ENCODE measurements at places on chromosomes 2 and 18.
A peak's percentile ranks its signal among the peaks of the same experiment; 100 is the strongest.

GRCh38 chr2:156892467-156893281 lies 364.8 kb upstream of the GALNT5 start:
- peak; percentile 95 for DNase-seq

GRCh38 chr2:65299246-65299645 lies 71.6 kb downstream of the ACTR2 start:
- DNase-seq = peak; percentile 30

GRCh38 chr2:98560256-98560771 lies 48.0 kb downstream of the COA5 start:
- DNase-seq = peak; percentile 79

DNA sequence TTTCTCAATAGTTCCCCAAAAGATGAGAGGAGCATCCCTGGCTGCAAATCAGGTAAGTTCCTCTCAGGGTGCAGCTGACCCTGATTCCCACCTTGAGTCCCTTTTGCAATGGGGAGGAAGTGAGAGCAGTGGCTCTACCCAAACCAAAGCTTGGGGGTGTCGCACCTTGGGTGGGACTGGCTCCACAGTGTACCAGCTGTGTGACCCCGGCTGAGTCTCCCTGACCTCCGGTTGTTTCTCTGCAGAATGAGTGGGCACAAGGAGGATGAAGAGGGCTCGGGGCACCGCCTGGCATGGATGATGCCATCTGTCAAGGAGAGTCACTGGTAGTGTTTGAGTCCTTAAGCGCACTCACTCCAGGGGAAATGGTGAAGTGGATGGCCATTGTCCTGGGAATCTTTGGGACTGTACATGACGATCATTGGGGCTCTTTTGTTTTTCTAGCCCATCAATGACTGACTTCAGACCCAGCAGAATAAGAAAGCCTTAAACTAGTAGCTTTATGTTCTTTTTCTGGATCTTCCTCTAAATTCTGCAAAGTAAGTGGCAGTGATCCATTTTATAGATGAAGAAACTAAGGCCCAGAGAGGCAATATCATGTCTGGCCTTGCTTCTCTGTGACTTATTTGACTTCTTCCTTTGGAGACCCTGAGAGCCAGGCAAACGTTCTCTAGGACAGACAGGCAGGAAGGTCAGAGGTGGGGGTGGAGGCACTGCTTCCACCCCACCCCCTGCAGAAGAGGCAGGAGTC lies 106.3 kb upstream of the ST3GAL5 start:
- DNase-seq = no peak

GRCh38 chr2:217331523-217332416 lies 471.9 kb upstream of the TNP1 start:
- peak; percentile 82 for DNase-seq

- no peak for DNase-seq
Observed at GRCh38 chr2:160061944-160062291, 497 bp downstream of the PLA2R1 start.

DNA sequence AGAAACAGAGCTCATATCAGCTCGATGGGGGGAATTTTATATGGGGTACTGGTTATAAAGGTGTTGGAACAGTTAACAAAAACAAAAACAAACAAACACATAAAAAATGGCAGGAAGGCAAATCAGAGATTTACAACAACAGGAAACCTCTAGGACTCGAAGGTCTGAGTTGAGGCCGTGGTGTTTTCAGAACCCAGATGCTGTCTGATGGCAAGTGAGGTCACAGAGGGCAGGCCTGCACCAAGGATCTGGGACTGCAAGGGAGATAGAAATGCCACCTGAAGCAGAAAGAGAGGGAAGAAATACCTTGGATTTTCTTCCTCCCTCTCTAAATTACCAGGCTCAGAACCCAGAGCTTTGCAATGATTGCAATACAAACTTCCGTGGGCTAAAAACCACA lies 429.5 kb downstream of the ZNF521 start:
- DNase-seq = no peak

DNA sequence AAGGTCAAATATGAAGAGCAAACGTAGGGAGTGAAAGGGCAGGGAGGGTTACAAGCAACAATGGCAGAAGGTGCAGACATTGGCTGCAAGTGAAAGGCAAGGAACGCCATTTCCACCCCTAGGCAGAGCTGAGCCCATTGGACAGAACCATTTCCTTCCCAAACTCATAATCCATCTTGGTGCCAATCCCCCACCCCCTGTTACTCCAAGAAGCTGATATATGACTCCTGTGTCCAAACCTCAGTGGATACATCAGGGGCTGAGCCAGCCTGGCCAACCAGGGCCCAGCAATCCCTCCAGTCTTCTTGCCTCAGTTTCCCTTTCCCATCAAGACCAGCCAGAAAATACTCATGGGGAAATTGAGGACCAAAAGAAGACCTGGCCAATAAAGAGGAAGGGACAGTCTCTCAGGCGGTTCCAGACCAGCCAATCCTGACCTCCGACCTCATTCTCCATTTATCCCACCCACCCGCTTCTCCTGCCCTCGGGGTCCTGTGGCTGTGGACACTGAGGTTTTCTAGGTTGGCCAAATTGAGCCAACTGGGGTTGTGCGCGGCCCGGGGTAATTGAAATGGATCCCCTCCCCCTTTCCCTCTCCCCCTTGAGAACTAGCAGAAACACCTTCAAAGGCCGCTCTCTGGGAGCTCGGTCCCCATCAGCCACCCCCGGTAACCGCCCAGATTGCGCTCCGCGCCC lies 24.8 kb downstream of the TNS1 start:
- DNase-seq = no peak

GRCh38 chr2:22628221-22628620 lies 756.8 kb upstream of the KLHL29 start:
- DNase-seq = no peak

GRCh38 chr2:220152281-220152935 lies 525.0 kb downstream of the SLC4A3 start:
- DNase-seq = no peak

GRCh38 chr2:150653351-150653750 lies 165.9 kb upstream of the RND3 start:
- DNase-seq = no peak

DNA sequence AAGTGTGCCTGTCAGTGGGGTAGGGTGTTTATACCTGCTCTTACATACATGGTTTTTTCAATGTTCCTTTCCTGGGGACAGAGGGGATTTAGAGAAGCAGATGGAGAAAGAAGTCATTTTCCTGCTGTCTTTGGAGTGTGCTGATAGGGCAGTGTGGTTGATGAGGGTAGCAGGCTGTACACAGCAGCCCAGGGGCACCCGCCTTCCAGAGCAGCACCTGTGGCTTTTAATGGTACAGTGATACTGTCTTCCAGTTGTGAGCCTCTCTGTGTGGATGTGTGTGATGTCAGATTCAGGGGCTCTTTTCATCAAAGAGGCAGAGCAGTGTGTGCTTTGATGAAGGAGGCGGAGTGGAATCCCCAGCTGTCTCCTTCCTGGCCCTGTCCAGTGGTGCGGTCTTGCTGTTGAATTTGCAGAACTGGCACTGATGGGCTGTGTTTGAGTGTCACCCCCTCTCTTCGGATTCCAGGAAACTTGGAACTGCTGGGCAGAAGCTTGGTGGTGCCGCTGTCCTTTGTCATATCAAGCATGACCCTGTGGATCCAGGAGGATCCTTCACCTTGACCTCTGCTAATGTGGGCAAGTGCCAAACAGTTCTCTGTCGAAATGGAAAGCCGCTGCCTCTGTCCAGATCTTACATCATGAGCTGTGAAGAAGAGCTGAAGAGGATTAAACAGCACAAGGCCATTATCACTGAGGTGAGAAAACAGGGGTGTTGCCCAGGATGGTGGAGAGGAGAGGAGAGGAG lies 259.8 kb downstream of the PHLPP1 start:
- no peak for DNase-seq

DNA sequence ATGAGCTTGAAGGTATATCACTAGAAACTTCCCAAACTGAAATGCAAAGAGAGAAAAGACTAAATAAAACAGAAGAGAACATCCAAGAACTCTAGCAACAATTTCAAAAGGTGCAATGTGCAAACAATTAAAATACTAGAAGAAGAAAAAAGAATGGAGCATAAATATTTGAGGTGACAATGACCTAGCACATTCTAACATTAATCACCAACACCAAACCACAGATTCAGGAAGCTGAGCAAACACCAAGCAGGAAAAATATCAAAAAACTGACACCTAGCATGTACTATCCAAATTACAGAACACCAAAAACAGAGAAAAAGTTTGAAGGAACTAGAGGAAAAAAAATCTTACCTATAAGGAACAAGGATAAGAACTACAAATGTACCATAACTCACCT lies 460.8 kb downstream of the IRS1 start:
- DNase-seq = peak; percentile 13

DNA sequence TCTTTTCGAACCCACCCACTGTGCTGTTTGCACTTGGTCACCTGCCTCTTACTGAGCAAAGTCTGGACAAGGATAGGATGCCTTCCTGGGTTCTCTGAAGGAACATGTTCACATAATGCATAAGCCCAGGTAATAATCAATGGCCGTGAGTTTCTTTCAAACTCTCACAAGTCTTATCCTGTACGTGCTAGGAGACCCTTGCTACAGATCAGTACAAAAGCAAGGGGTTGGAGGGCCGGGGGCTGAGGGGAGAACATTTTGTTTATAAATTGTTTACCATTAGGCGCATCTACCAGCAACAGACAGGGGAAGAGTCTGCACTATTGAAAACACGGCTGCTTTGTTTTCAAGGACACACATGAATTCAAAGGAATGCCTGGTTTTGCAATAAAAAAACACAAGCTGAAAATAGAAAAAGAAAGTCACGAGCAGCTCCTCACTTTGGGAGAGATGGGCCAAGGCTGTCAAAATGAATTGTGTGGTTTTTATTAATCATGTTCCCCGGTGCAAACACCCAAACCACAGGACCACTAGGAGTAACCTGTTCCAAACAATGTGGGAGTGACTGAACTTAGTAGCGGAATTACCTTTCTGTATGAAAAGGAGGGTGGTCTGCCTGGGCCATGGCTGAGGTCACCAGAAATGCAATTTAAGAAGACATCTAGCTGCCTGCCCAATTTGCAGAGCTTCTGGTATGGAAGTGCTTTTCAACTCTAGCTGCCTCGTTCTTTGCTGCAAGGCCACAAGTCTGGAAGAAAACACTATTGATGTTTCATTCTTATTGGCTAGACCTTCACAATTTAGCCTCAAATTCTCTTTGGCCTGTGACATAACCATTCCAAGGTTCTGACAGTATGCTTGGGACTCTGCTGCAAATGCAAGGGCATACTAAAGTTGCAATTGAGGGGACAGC lies 73.5 kb downstream of the CCBE1 start:
- peak; percentile 44 for DNase-seq

DNA sequence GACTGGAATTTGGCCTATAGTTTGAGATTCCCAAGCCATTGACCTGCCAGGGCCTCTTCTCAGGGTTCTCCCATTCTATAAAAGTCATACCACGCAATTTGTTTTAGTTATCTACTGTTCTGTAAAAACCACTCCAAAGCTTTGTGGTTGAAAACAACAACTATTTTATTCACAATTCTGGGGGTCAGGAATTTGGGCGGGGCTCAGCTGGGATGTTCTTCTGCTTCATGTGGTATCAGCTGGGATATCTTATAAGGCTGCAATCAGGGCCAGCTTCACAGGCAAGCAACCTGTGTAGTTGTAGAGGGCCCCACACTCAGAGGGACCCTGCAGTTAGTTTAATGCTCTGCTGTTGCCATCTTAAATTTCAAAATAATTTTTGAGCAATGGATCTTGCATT lies 16.4 kb upstream of the NOTO start:
- no peak for DNase-seq

DNA sequence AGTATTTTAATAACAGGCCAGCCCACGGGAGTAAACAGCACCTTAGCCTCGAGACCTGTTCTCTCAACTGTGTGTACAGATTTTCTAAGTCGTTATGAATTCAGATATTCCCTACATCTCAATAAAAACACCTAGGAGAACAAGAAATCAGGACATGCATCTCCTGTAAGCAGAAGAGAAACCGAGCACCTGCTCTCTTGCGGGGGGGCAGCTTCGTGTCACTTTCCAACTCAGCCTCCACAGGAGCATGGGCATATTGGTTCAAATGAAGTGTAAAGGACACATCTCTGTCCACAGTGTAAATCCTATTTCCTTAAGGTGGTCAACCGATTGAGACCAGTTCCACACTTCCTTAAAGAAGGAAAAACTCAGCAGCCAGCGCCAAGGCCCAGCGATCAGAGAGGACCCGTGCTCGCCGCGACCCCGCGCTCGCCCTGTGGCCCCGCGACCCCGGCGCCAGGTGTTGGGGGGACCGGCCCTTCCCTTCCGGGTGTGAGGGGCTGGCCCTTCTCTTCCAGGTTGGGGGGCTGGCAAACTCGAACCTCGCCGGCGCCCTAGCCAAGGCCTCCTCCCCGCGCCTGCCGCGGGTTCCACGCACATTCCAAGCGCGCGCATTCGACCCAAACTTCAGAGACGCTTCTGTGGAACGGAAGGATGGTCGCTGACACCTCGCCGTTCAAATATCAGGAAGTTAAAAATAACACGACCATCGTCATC lies 652 bp downstream of the SH3YL1 start:
- no peak for DNase-seq

DNA sequence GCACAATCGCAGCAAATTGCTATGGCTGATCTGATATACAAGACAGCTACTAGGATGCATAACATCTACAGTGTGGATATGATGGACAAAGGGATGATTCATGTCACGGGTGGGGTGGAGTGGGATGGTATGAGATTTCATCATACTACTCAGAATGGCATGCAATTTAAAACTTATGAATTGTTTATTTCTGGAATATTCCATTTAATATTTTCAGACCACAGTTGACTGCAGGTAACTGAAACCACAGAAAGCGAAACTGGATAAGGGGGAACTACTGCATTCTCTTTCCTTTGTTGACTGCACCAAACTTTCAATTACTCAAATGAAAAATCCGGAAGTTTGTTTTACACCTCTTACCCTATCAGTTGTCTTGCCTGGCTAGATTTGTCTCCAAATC lies 94.4 kb upstream of the NEUROD1 start:
- peak; percentile 74 for DNase-seq

- no peak for DNase-seq
Observed at GRCh38 chr2:159855143-159855542, 57.1 kb upstream of the CD302 start.

DNA sequence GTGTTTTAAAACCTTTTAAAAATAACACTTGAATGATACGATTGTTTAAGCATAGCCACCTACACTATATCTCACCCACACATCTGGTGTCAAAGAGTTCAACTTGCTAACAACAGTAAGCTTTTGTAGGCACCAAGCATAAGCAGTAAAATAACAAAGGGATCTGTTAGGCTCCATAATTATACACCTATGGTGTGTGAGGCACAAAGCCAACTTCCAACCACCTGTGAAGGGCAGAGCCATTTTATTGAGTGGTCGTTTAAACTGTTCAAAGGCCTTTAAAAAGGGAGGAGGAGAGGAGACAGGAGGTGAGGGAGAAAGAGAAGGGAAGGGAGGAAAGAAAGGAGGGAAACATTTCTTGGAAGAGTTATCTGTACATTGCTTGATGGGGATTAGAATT lies 27.9 kb downstream of the NEMP2 start:
- DNase-seq = no peak
